ENCODE measurements at places on chromosomes 3 and 15. TPM values are rescaled to one million over a fixed set of nuclear protein-coding genes. Genes with fewer than 3 reads are reported as not detected.

DNA sequence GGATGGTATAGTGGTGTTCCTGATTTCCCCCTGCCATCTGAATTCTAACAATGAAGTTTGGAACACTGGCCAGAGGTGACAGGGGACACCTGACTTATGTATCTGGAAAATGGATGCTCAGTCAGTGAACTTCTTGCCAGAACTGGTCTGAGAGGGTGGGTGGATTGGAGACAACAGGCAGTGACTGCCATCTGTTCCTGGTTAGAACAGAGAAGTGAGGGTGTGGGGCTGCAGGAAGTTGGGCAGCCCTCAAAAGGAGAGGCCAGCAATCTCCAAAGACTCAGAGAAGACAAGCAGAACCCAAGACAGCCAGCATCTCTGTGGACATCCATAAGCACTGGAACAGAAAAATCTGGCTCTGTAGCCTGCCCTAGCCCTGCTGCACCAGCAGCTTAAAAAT is 50.5 kb downstream of the ANP32A start:
- no peak for DNase-seq

DNA sequence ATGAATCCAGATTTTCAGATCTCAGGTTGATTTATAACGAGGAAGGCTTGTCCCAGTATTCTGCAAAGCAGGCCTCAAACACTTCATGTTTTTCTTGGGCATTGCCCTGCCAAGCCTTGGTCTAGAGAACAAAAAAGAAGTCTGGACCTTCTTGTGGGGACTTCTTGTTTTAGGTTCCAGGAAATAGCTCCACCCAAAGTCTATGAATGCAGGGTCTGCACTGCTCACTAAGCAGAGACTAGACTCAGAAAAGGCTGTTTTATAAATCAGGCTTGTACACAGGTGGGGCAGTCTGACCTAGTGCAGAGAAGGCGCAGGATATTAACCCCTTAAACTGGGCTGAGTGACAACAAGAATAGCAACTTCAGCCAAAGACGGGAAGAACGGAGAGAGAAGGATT is 44.3 kb downstream of the GLB1 start:
- no peak for DNase-seq

The CFAP100 gene
- total RNA-seq: not detected

DNA sequence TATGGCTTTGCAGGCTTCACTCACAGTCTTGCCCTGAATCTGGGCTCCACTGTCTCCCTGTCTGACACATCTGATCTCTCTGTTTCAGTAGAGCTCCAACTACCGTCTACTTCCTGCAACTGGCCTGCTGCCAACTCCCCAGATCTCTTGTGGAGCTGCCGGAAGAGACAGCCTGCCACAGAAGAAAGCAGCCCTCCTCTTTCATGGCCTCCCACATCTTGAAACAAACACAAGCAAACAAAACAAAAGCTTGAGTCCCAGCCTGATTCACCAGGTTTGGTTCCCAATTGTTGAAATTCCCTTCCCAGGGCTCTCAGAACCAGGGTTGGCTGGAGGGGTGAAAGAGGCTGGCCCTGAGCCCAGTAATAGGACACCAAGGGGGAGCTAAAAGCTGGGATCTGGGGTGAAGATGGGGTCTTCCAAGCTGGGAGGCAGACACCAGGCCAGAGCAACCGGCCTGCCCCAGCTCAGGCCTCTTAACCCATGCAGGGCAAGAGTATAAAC is 55.3 kb upstream of the CA12 start:
- DNase-seq: peak; percentile 96

DNA sequence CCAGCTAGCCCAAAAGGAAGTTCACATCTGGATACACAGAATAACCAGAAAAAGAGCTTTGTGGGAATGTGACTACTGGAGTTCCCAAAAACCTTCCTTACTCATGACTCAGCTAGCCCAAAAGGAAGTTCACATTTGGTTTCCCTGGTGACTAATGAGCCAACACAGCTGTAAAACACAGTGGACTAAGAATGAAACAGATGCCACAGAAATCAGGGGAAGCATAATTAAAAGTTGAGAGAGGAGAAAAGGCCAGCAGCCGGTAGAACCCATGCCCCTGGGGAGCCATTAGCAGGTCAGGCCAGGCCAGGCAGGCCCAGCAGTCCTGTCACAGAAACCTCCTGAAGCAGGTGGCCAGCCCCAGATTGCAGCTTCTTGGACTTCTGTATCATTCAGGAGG is 130.3 kb downstream of the GHSR start:
- no peak for DNase-seq
